Activated CD8-positive, alpha-beta memory T cell treated with anti-CD3 and anti-CD28 coated beads for 24 hours (primary cell): ENCODE measurements at places on chromosomes 12 and 14.

- no peak for DNase-seq
Observed at GRCh38 chr12:91105807-91106206, 5.5 kb downstream of the LUM start.

- no peak for DNase-seq
Observed at GRCh38 chr12:30570211-30570890, 125.3 kb downstream of the IPO8 start.

DNA sequence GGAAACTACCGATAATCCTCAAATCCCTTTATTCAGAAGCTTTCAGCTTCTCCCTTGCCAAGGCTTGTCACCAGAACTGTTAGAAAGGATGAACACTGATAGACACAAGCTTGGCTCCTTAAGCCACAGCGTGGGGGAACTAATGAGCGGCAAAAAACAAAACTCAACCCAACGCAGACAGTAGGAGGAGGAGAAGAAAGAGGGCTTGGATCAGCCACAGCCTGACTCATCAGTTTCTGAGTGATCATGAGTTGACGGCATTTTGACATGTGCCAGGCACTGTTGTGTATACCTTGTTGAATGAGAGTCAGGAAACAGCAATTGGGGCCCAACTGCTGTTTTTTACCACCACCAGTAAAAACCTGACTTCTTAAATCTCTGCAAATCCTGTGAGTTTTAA lies 23.7 kb downstream of the PLXNC1 start:
- no peak for DNase-seq

DNA sequence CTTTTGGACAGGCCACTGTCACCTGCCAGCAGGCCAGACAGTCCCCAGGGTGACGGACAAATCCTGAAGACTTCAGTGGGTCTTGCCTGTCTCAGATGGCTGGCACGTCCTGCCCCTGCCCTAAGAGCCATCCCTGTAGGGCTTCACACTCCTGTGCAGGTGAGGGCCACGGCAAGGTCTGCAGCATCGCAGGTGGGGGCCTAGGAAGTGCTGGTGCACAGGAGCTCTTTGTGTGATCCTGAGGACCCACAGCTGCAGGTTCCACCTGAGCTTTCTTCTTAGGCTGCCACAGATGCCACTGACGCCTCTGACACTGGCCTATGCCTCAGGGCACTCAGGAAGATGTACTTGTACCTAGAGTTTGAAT lies 108.5 kb upstream of the FKBP4 start:
- DNase-seq, result peak; percentile 44

DNA sequence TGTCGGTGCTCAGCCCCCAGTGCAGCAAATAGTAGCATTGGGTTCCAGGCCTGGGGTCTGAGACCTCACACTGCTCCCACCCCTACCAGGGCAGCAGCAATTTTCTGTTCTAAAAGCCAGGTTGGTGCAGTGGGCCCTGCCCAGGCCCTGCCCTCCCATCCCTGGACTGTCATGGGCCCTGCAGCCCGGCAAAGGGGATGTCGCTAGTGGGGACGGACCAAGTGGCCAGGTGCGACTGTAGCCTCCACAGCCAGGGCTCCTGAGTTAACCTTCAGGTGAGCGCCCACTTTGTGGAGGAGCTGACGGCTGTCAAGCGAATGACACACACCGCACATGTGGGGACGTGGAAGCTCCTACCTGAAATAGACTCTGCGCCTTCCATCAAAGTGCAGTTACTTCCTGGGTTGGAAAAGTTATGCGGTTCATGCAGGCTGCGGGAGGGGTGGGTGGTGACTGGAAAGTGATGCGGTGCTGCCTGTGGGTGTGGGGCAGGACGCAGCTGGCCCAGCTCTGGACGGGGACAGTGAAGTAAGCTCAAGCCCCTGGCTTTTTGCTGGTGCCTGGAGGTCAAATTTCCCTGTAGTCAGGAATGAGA lies 1.5 kb downstream of the INF2 start:
- DNase-seq, result no peak

- DNase-seq, result no peak
Observed at GRCh38 chr14:54784060-54784459, 118.6 kb downstream of the GCH1 start.

DNA sequence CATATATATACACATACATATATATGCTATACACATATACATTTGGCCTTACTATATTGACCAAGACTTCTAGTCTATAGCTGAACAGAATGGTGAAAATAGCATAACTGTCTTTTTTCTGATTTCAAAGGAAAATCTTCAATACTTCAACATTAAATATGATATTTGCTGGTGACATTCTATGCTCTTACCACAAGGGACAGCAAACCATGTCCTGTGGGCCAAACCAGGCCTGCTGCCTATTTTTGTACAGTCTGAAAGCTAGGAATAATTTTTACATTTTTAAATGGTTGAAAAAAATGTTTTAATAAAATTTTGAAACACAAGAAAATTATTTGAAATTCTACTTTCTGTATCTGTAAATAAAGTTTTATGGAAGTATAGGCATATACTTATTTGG lies 63.6 kb downstream of the EML5 start:
- no peak for DNase-seq

DNA sequence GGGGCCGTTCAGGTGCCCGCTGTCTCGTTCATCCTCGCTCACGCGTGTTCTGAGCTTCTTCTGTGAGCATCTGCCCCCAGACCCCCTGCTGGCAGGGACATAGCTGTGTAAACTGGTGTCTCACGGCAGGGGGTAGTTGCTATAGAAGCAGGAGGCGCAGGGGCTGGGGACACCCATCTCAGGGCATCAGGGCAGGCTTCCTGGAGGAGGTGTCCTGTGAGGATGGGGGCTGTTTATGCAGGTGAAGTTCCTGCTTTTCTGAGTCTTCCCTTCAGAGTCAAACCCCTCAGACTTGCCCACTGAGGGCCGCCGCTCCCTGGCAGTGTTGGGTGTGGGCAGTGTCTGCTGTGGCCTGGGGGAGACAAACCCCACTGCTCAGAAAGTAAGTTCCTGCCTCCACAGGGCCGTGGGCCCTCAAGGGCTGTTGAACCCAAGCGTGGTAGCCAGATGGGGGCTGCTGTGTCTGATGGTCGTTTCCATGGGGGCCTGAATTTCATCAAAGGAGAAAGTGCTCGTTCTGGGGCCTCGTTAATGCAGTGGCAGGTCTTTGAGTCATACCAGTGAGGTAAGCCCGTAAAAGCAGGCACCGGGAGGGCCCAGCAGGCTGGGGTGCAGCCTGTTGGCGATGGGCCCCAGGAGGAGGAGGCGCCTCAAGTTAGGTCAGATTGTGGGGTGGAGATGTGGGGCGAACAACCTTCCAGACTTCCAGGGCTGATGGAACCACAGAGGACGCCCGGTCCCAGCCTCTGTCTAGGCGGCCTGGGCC lies 23.4 kb downstream of the KIF26A start:
- DNase-seq, result no peak

DNA sequence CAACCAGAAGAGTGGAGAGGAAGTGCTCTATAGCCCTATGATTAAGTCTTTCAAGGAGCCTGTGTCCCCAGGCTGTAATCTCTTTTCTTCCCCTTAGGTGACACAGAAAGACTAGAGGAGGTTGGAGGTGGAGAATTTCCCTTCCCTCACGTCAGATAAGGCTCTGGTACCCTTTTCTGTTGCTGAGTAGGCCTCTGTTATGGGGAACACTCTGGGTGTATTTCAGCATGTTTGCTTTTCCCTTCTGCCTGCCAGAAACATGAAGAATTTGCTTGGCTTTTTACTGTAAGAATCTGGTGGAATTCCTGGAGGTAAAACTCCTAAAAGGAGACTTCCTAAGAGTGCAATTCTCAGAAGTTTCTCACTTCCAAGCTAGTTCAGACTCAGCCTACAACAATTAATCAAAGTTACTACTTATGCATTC lies 58.3 kb downstream of the SIX1 start:
- no peak for DNase-seq

- no peak for DNase-seq
Observed at GRCh38 chr12:95282266-95282665, 64.7 kb downstream of the VEZT start.

DNA sequence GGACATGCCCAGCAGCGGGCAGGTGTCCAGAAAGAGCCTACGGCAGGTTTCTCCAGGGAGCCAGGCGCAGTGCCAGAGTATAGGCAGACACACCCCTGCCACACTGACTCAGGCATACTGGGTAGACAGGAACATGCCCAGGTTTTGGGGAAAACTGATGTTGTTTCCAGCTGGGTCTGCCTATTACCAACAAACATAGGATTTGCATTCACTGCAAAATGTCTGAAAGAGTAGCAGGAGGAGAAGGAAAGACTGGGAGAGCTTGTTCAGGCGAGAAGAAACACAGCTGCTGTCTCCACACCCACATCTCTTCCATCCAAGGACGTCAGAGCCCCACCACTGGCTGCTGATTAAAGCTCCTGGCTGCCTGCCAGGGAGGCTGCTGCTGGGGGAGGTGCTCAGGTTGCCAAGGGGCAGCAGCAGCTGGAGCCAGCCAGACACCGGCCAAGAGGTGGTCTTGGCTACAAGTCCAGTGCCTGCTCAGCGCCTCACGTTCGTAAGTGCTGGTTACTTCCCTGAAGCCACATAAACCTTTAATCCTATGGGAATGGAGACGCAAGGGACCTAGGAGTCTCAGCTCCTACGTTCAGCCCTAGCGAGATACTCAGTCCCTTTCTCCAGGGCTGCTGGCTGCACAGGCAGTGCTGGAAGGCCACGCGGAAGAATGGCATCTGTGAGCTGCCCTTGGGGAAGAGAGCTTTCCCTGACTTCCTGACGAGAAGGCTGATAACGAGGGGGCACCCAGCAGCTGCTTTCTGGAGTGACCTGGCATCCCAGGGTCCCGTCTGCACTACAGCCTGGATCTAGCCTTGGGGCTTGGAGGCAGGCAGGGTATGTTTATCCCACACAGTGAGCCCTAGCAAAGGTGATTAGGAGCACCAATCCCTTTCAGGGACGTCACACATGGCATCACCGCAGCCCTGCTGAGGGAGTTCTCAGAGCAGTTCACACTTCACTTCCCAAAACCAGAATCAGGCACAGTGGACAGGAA lies 58.1 kb downstream of the PLEKHG3 start:
- DNase-seq, result no peak

DNA sequence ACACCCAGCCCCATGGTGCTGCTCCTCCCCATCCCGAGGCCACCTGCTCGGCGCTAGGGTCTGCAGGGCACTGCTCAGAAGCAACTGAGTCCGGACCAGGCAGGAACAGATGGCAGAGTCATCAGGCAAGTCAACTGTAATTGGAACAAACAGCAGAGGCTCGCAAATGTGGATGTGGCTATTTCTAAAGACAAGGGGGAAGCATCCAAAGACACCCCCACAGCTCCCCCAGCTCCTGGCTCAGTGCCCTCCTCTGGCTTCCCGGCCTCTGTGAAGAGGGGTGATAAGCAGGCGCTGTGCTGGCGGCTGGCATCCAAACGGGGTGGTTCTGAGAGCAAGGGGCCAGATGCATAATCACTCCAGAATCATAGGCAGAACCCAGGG lies 125.6 kb downstream of the PIWIL1 start:
- DNase-seq, result no peak

- no peak for DNase-seq
Observed at GRCh38 chr14:42965512-42965911, 1358.8 kb downstream of the LRFN5 start.

- peak; percentile 89 for DNase-seq
Observed at GRCh38 chr14:103104654-103105452, 10.3 kb downstream of the EXOC3L4 start.

GRCh38 chr12:64730588-64730969 lies 28.6 kb downstream of the GNS start:
- DNase-seq, result no peak

GRCh38 chr12:52690351-52691075 lies 10.3 kb upstream of the KRT1 start:
- DNase-seq, result no peak

GRCh38 chr12:9388379-9388778 lies 180.2 kb upstream of the PZP start:
- DNase-seq, result no peak

- DNase-seq, result no peak
Observed at GRCh38 chr12:118145113-118145797, 9.3 kb downstream of the PEBP1 start.

GRCh38 chr12:38156497-38157245 lies 159.9 kb upstream of the ALG10B start:
- no peak for DNase-seq
